ENCODE measurements at places on chromosomes 16 and 17. TPM values are rescaled to one million over a fixed set of nuclear protein-coding genes. Genes with fewer than 3 reads are reported as not detected.

DNA sequence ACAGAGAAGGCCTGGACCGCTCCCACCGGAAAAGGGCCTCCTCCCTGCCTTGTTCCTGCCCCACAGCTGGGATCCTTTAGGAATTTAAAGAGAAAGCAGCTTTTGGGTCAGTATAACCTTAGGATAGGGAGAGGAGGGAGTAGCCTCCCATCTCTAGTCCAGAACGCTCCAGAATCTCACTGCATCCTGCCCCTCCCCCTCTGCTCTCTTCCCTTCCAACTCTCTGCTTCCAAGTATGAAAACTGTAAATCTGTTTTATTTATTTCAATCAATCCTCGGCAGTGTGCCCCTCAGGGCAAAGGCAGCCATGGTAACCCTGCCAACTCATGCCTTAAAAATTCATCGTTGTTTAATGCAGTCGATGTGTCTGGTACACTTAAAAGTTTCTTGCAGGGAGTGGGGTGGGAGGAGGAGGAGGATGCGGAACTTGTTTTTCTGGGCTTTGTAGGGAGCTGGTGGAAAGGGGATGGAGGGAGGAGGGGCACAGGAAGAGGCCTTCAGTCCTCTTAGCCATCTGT, 21.2 kb upstream of the MTSS2 start:
- peak; percentile 52 for DNase-seq

The MSLN gene
- total RNA-seq, result not detected

DNA sequence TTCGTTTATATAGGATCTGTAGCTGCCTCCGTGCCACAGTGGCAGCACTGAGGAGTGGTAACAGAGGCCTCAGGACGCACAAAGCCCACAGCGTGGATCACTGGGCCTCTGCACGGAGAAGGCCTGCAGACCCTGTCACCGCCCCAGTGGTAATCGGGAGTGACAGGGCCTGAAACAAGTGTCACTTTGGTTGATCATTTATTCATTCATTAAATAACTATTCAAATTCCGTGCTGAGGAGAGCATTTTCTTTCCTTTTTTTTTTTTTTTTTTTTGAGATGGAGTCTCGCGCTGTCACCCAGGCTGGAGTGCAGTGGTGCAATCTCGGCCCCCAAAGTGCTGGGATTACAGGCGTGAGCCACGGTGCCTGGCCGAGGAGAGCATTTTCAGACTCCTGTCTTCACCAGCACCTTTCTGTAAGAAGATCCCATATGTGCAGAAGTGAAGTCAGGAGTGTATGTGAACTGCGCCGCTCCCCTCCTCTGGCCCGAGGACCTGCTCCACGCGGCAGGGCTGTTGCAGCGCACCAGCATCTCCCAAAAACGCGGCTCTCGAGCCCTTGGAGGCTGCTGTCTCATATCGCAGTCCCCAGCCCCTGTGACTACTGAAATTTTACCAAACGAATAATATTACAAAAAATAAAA, 44.9 kb upstream of the TRAP1 start:
- no peak for DNase-seq

The INCA1 gene
- total RNA-seq, result 2.6 TPM

DNA sequence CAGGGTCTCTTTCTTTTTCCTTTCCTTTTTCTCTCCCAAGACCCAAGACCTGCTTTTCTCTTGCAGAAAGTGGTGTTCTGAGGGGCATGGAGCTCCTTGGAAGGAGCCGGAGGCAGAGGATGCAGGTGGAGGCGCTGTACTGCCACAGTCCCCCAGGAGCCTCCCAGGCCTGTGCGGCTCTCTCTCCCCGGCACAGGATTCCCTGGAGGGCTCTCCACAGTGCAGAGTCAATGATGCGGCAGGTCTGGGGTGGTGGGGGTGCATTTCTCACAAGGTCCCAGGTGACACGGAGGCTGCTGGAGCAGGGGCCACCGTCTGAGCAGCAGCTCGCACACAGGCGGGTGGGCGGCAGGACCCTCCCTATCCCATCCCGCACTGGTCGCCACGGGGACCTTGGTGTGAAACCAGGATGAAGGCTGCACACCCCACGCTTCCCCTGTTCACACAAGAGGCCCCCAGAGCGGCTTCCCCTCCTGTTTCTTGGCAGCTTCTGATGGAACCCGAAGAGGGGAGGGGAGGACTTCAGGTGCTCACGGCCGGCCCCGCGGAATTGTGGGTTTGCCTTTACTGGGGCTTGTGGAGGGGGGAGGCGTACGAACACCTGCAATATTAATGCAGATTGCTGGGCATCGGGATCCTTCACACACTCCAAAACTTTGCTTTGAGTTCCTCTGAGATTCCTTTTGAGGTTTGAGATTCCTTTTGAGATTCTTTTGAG, 186.9 kb downstream of the ENGASE start:
- no peak for DNase-seq

DNA sequence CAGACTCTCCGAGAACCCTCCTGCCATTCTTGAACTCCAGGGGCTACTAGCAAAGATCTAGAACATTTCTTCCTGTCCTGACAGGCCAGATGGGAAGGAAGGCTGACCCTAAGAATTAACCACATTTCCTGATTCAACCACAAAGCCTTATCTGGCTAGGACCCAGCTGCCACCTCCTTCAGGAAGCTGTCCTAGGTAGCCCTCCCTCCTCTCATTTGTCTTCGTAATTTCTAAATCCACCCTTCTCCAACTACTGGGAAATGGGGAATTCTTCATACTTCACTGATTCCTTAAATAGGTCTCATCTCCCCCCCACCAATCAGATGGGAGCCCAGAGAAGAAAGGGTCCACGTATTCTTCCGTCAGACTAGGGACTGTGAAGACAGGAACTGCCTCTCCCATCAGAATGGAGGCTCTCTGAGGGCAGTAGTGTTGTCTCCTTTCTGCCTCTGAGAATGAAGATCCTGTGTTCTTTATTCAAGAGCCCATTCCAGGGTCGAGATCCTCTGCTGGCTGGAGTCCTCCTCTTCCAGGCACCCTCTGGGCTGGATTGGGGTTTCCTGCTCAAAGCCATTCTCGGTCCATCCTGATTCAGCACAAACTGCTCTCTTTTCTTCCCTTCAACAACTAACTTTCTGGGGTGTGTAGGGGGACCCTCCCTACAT, 2.1 kb downstream of the SAMD14 start:
- DNase-seq, result no peak

GRCh38 chr17:1638171-1638590, 7.4 kb downstream of the SCARF1 start:
- no peak for DNase-seq

The ZPBP2 gene
- total RNA-seq, result not detected

DNA sequence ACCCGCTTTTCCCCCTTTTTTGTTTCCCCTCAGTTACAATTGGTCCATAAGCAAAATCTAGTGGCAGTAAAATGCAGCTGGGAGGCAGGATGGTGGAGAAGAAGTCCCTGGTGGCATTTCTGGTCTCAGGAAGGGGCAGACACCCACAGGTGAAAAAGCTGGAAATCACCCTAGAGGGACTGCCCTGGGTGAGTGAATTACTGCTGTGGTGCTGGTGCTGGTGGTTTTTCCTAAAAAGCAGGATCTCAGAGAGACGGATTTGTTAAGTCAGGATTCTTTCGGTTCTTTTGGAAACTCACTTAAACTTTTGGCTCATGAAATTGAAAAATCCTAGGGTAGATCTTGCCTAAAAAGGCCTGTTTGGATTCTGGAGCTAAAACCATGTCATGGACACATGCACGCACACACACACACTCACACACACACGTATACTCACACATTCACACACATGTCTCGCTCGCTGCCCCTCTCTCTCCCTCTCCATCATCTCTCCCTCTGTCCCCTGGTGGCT, 65.8 kb downstream of the NKD1 start:
- peak; percentile 19 for DNase-seq

GRCh38 chr16:49635591-49636581, 220.0 kb downstream of the ZNF423 start:
- peak; percentile 43 for DNase-seq

DNA sequence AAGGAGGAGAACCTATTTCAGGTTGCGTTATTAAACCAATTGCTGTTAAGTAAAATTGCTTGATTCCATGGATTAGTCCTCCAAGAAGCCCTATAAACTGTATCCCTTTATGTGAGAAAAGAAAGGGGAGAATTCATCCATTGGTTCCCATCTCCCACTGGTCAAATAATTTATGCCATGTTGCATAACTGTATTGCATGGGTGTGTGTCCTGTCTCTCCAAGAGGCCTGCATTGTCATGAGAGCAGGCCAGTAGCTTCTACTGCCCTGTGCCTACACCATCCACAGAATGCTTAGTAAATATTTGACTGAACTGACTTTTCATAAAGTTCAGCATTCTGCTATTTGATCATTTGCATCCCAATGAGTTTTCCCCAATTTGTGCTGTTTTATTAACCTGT, 11.7 kb upstream of the TOB1 start:
- no peak for DNase-seq

- DNase-seq, result peak; percentile 93
Measured at GRCh38 chr16:66250686-66251431, 115.6 kb upstream of the CDH5 start.

The CLEC3A gene
- total RNA-seq, result not detected

DNA sequence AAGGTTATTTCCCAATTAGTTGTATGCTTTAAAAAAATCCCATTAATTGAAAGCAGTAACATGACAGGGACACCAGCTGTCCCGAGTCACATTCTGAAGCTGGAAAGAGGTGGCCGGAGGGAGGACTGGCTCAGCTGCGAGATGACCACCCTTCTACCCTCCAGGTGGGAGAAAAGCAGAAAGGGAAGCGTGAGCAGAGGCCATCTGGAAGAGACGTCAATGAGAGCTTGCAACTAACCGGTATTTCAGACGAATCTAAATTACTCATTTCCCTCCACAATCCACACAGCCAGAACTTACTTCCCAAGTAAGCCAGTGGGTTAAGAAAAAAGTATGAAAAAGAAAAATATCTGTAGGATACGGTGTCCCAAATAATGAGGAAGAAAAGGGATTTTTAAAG, 28.5 kb upstream of the SLC38A8 start:
- no peak for DNase-seq

- peak; percentile 46 for DNase-seq
Measured at GRCh38 chr16:29663016-29663806, at the start of gene SPN. Gene SPN, plus strand, starts transcription at chr16:29663247. Its CDS starts 482 bp downstream, at chr16:29663729.

The C17orf78 gene
- total RNA-seq, result not detected

DNA sequence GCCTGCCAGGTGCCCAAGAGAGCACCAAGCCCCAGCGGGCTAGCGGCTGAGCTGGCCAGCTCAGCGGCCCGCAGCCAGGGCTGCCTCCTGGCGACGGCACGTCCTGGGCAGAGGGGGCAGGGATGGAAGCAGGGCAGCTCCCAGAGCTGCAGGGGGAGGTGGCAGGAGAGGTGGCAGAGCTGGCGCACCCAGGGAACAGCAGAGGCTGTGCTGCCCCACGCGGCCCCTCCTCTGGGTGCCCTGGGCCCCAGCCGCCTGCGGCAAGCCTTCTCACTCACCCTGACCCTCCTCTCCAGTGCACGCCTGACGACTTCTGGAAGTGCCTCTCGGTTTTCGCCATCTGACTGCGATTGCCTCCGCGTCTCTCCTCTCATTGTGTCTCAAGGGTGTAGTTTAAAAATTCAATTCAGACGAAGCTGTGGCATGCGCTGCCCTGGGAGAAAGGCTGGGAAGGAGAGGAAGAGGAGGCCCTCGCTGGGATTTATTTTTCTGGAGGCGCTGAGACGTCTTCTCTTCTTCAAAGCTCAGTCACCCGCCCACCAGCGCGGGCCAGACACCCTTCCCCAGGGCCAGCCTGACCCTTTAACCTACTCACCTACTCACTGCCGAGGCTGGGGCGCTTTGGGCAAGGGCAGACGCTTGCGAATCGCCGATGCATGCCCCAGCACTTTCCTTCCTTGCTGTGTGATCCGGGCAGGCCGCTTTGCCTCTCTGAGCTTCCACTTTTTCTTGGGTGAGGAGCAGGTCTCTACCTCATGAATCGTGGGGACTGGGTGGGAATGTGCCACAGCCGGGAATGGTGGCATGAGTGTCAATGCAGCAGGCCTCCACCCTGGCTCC, 24.9 kb downstream of the GSE1 start:
- DNase-seq, result peak; percentile 83

The TMEM235 gene
- not detected for total RNA-seq

The SLC16A13 gene
- total RNA-seq, result 0.91 TPM

The KRTAP4-6 gene
- total RNA-seq, result not detected

DNA sequence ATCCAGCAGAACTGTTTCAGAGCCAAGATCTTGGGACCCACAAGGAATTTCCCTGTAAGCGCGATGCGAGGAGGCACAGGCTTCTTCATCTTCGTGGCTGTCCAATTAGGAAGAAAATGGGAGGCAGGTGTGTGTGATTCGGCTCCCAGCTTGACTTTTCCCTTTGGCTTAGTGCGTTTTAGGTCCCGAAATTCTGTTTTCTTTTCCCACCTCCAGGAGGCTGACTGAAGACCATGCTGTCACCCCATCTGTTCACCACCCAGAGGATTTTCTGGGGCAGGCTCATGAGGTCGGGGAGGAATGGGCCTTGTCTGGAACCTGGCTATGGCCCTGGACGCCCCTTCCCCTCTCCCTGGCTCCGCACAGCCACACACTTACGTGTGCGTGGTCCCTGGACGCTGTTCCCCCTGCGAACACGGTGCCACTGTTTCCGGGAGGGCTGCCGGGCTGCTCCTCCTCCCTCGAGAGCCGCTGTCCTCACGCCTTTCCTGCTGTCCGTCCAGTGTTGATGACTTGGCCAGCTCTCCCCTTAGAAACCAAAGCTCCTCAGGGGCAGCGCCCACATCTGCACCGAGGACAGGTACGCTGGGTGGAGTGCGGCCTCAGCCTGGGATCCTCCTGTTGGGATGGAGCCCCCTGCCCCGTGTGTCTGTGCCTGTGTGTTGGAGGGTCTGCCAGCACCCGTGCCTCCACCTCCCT, 2.7 kb upstream of the PABPN1L start:
- no peak for DNase-seq

- peak; percentile 80 for DNase-seq
Measured at GRCh38 chr16:67666032-67666551, 458 bp downstream of the ENKD1 start.

DNA sequence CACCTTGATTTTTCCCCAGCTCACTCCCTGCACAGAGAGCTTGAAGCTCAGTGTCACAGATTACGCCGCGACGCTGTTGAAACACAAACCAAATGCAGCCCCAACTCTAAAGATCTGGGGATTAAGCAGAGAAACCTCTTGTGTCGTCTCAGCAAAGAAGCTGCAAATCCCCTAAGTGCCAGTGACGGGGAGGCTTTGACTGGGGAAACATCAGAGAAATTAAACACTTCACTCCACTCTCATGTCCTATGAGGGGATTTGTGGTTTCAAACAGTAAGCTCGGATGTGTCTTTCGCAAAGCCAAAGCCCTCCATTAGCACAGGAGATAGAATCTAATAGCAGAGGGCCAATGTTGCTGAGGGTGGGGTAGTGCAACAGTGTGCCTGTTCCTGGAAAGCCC, 233.7 kb downstream of the HS3ST4 start:
- no peak for DNase-seq

The NHERF2 gene
- total RNA-seq, result 177 TPM

GRCh38 chr16:81790830-81791435, 11.8 kb downstream of the PLCG2 start:
- DNase-seq, result no peak

- DNase-seq, result no peak
Measured at GRCh38 chr16:22165508-22166285, 3.4 kb downstream of the SDR42E2 start.

The RGS11 gene
- total RNA-seq, result 12.1 TPM

- peak; percentile 36 for DNase-seq
Measured at GRCh38 chr16:1497014-1497598, 3.9 kb downstream of the TELO2 start.

Measured in right cardiac atrium (tissue), 5 donors.